Stimulated activated naive CD8-positive, alpha-beta T cell treated with anti-CD3 and anti-CD28 coated beads, Interleukin-15, Interleukin-2, amounts not matched to agents 100 U/mL and 50 U/mL, for 24 hours (primary cell): ENCODE measurements at places on chromosomes 12 and 14.

- no peak for DNase-seq
Observed at GRCh38 chr14:51283402-51284085, 43.5 kb downstream of the TMX1 start.

DNA sequence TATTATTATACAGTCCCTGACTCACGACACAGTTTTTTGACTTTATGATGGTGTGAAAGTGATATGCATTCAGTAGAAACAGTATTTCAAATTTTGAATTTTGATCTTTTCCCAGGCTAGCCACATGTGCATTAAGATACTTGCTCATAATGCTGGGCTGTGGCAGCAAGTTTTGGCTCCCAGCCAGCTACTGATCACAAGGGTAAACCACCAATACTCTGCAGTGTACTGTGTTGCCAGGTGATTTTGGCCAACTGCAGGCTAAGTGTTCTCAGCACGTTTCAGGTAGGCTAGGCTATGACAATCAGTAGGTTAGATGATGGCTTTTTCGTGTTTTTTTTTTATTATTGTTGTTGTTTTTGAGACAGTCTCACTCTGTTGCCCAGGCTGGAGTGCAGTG lies 69.4 kb upstream of the ACTN1 start:
- DNase-seq, result peak; percentile 20

GRCh38 chr12:51920046-51920445 lies 12.7 kb downstream of the ACVRL1 start:
- no peak for DNase-seq

- DNase-seq, result no peak
Observed at GRCh38 chr12:40444174-40444573, 219.4 kb downstream of the LRRK2 start.

DNA sequence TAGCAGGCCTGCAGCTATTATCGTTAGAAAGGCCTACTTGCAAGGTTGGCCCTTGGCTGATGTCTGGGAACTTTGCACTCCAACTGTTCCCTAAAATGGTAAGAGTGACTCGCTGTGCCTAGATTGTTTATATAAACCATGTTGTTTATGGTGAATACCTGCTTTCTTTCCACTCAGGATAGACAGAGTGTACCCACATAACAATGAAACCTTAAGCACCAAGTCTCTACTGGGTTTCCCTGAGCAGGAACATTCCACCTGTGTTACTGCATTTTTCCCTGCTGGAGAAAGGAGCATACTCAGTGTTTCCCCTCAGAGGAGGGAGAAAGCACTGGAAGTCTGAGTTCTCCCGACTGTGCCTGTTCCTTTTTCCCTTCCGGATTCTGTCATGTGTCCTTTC lies 32.8 kb downstream of the ERP29 start:
- no peak for DNase-seq

- DNase-seq, result no peak
Observed at GRCh38 chr12:121523741-121524140, 57.1 kb downstream of the KDM2B start.

DNA sequence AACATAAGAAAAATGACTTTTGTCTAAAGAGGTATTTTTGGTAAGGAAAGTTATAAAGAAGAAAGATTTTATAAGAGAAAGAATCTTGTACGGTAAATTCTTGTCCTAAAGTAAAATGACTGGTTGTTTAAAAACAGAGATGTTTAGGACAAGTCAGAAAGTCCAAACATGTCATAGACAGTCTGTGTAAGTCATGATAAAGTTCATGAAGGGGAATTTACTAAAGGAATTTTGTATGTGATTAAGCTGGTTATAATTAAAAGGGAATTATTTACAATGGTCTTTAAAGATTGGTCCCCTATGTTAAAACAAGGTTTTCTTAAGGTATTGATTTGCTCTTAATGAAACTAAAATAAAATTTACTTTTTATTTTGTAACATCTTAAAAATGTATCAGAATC lies 269.4 kb upstream of the CCDC196 start:
- DNase-seq, result no peak

GRCh38 chr14:76007379-76007778 lies 21.8 kb downstream of the IFT43 start:
- no peak for DNase-seq

GRCh38 chr12:123436017-123436964 lies at the start of gene RILPL2:
Gene RILPL2, minus strand, starts transcription at chr12:123436684. Its CDS starts 264 bp downstream, at chr12:123436420.
- peak; percentile 97 for DNase-seq

- no peak for DNase-seq
Observed at GRCh38 chr14:87494010-87494409, 499.0 kb downstream of the GALC start.

DNA sequence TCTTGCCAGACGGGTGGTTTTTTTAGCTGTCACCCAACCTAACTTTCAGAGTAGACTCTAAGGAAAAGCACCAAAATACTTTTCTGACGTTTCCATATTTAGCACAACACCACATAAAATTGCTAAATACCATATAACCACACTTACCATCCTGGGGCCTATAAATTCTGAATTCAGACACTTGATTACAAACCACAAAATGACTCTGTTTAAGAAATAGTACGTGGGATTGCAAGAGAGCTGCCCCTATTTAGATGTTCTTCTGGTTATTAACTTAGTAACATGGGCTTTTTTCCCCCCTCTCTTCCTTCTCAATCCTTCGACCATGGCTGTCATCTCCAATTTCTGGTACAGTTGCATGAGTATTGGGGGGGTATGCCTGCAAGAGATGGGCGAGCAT lies 287.7 kb downstream of the BMP4 start:
- no peak for DNase-seq

DNA sequence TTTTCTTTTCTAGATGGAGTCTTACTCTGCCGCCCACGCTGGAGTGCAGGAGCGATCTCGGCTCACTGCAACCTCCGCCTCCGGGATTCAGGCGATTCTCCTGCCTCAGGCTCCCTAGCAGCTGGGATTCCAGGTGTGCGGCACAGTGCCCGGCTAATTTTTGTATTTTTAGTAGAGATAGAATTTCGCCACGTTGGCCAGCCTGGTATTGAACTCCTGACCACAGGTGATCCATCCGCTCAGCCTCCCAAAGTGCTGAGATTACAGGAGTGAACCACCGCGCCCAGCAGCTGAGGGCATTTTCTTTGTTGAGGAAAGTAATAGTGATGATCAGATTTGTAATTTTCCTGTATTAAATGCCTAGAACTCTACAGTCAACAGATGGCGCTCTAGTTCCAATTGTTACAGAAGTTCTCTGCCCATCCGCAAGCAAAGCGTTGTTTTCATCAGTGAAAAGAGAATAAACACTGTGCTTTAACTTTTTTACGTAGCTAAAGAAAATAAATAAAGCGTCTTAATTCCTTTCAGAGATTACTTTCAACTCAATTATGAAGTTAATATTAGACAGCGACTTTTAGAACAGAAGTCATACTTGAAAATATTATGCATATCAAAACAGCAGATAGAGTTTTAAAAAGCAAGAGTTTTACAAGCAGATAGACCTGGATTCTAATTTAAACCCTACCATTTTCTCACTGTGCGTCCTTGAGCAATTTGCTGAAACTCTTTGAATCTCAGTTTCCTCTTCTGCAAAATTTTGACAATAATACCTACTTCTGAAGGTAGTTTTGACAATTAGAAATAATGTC lies 335.1 kb downstream of the DUSP6 start:
- DNase-seq, result peak; percentile 31

GRCh38 chr14:70873627-70874026 lies 33.6 kb upstream of the PCNX1 start:
- DNase-seq, result no peak

DNA sequence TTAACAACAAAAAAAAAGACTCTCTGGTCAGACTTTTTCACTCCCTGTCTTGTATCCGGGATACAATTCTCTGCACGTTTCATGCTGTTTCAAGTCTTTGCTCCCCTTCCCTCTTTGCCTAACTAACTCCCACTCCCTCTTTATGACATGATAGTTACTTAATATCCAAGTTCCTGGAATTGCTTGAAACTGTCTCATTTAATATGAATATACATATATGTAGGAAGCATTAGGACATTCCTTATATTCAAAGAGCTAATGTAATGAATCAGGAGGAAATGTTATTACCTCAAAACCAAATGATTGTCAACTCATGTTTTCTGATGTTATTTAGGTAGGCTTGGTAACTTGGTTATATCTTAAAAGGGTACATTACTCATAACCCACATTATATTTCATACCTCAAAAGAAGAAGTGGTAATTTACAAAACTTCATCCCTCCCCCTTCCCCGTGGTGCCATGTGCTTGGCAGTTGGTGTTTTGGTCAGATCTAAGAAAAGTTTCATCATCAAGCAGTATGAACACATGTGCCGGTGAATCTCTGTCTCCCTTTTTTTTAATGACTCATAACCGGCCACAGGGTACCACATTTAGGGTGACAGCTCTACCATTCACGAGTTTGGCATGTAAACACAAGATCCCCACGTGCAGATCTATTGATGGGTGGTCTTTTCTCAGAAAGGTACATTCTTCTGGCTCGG lies 56.5 kb downstream of the HCAR2 start:
- DNase-seq, result peak; percentile 58

DNA sequence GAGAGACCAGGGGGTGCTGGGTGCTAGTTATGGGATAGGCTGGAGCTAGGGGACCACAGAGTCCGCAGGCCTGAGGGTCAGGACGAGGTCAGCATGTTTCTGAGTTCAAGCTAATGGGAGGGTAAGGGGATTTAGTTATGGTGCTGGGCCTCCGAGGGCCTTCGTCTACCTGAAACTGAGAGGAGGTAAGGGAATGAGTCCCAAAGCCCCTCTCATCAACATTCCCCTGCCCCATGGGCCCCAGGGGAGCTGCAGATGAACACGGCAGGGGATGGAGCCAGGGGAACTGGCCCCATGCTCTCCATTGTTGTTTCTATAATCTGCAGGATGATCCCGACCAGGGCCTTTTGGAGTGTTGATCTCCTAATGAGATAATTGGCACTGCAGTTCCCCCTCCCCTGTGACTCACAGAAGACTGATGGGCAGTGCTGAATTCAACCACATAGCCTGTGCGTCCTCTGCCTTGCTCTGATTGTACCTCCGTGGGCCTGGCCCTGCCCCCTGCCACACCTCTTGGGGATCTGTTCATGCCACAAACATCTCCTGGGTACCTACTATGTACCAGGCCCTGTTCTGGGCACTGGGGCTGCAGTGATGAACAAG lies 21.4 kb downstream of the FAIM2 start:
- no peak for DNase-seq

GRCh38 chr12:104006929-104007328 lies 41.3 kb downstream of the TDG start:
- DNase-seq, result no peak

DNA sequence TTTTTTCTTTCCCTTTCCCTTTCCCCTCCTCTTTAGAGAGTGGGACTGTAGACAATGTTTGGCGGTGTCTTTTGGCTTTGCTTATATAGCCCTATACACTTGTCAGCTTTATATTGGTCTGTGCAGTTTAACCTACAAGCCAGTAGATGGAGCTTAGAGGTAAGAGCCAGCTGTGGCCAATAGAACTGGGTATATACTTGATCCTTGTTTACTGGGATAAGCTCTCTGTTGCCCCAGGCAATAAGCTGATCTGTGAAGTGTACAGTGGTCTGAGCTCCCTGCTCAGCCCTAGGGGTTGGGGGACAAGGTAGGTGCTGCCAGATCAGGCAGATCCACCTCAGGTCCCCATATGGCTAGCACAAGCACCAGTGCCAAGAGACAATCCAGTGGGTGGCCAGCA lies 434.1 kb downstream of the NOVA1 start:
- DNase-seq, result no peak

DNA sequence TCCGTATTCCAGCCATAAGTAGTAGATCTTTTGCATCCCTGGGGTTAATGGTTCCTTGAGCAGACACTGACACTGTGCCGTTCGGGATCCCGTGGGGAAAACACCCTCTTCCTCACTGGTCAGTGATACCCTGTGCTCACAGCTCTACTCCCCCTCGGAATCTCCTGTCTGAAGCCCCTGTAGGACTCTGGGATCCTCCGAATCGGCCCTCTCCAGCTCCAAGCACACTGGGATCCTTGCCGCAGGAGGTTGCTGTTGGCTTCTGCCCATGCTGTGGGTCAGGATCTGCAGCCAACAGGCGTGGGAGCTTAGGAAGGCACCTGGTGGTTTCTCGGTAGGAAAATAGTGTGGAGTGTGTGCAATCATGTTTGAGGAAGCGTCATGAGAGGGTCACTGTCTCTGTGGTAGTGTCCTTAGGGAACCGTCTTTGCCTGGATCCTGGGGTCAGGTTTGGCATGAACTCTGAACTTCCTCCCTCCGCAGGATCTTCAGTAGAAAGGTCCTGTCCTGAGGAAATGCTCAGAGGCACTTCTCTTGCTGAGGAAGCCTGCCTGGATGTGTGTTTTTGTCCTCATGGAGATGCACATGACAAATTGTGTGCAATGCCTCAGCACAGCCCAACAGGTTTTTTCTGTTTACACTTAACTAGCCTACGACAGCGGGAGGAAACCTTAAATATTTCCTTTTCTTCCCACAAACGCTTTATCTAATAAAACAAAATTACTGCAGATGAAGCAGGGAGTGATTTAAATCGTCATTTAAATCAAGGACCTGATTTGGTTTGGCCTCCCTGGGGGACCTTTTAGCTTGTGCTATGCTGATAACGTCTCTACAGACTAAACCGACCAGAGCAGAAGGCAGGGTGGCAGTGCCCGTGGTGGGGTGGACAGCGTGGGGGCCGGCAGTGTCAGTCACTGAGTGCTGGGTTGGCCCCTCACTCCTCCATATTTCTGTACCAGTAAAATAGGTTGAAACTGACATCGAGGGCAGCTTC lies 18.7 kb downstream of the FBXL14 start:
- no peak for DNase-seq

DNA sequence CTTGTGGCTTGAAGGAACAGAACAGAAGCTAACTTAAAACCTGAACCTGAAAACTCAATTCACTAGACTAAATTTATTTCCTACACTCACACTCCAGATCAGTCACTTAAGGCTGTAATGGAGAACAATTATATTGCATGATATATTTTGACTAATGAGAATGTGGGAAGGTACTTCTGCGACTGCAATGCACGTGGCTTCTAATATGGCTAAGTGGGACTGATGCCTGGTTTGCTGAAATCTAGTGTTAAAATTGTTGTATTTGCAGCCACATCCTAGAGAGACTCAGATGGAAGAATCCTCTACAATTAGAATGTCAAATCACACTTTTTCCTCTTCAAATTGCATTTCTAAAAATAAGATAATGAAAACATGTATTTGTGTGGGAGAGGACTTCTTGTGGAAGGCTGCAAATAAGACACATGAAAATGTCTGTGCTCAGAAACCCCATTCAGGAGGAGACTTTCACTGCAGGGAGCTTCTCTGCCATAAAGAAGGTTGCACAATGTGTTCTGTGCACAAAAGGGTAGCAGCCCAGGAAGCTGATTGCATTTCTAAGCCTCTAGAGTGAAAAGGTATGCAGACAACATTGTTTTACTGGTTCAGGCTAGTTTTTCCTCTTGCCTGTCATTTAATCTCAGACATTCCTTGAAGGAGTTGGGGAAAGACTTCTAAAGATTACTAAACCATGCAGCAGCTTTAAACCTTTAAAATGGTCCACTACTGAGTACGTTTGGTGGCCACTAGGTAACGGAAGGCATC lies 224.3 kb downstream of the NEDD1 start:
- no peak for DNase-seq

DNA sequence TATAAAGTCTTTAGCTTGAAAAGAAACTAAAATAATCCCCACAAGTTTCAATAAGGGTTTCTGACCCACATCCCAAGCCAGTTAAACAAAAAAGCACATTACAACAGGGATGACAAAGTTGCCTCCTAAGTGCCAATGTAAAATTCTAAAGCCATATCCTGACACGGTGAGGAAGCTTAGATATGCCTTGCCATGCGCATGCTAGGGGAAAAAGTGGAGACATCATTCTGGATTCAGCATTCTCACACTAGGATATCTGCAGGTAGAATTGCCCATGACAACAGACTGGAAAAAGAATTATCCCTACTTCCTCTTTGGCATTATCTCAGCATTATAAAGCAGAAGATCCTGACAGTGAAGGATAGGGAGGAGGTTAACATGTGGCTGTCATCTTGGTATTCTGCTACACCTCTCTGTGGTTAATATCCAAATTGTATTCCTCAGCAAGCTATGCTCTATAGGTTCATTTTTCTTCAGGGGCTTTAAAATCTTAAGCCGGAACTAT lies 4.9 kb downstream of the DUSP6 start:
- no peak for DNase-seq
